ENCODE measurements at places on chromosomes 12 and 14.

DNA sequence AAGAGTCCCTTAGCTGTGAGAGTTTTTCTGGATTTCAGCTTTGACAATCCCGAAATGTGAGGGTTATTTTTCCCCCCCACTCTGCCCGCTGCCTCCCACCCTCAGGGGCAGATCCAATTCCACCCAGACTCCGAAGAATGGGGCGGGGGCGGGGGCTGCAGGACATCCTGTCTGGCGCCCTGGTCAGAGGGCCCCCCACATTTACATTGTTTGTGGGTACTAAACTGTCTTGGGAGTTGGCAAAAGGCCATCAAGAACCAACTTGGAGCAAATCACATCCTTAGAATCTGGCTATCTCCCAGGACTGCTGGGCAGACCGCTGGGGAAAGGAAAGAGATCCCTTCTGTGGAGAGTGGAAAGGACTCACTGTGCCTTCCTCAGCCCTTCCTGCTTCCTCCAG, 2.4 kb downstream of the EMP1 start:
- DNase-seq: no peak

DNA sequence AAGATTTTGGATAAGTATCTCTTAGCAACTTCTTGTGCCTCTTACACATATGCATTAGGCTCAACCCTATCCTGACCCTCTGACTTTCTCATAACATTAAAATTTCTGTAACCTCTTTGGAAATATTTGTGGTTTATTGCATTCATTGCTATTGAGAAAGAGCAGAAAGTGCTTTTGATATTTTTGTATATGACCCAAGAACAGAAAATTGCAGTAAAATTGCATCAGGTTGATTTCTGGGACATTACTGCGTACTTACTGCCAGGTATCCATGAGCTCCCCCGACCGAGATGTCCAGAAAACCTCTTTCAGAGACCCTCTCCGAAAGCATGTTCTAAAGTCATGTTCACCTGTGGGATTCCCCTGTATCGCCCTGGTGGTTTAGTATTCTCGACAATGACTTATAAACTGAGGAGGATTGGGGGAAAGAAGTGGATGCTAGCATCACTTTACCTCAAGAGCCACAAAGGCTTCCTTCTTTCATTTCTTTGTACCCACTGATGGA, 14.5 kb upstream of the IL22 start:
- no peak for DNase-seq

DNA sequence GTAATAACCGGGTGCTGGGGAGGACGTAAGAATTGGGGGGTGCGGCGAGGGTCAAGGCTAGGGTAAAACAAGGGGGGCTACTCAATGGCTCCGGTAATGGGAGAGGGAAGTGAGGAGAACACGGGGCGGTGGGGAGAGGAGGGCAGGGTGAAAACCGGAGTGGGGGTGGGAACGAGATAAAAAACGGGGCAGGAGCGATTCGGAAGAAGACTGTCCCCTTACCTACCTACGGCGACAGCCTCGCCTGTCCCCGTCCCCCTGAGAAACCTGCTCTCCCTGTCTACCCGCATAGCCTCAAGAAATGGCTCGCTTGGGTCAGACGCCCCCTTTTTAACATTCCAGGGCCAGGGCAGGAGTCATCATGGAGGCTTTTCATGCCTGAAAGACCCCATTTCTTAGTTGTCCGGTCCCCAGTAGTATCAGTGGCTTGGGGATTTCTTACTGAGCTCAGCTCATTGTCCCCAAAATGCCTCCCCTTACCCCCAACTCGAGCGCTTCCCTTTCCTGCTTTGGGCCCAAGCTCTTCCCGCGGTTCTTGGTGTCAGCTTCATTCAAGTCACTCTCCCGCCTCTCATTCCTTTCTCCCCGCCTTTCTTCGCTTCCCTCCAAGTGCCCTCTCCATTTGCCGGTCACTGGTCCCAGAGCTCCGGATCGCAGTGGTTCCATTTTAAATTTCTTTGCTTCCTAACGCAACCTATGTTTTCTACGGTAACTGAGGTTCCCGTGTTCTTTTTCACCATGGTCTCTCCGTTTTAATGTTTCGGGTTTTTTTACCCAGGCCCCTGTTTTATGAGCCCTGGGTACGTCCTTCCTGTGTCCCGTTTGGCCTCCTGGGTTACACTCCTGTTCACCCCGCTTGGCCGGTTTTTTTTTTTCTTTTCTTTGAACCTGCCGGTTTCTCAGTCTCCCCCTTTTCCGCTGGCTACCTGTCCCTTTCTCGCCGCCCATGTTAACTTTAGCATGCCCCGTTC, 1.2 kb upstream of the WSB2 start:
- peak; percentile 16 for DNase-seq

DNA sequence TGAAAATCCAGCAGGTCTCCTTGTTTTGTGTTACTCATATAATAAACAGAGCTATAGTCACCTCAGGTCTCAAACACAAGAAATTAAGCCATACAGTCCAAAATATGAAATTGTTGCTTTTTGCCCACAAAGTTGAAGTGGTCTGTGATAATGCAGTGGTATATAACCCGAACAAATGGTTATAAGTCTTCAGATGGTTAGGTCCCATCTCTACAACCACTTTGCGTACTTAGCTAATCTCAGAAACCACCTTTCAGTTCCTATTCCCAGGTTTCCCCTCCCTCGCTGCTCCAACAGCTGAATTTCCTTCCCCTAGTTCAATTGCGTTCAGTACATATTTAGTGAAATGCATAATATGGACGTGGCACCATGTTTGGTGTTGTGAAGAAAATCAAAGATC, 3.3 kb upstream of the KCNA5 start:
- no peak for DNase-seq

- no peak for DNase-seq
Measured at GRCh38 chr14:92489394-92490238, 24.0 kb upstream of the RIN3 start.

DNA sequence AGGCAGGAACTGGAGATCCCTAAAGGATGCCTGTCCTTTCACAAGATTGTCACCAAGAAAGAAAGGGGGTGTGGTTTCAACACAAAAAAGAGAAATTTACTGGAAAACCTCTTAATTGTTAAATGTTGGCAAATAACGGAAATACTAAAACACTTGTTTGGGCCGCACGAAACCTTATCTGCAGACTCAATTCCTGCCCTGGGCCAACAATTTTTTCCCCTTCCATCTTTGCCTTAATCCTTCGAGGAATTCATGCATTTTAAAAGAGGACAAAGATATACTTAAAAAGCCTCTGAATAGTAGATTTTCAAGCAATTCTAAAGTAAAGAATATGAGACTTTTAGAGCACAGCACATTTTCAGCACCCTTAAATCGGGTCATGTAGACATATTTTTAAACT, 366.2 kb downstream of the DUSP6 start:
- DNase-seq: no peak

- DNase-seq: no peak
Measured at GRCh38 chr12:7205091-7205490, 15.6 kb downstream of the PEX5 start.

- DNase-seq: no peak
Measured at GRCh38 chr12:91380631-91381030, 198.0 kb upstream of the DCN start.

- DNase-seq: no peak
Measured at GRCh38 chr12:64225626-64226025, 3.5 kb upstream of the KICS2 start.

GRCh38 chr12:110874781-110875180, 28.0 kb downstream of the CCDC63 start:
- no peak for DNase-seq

DNA sequence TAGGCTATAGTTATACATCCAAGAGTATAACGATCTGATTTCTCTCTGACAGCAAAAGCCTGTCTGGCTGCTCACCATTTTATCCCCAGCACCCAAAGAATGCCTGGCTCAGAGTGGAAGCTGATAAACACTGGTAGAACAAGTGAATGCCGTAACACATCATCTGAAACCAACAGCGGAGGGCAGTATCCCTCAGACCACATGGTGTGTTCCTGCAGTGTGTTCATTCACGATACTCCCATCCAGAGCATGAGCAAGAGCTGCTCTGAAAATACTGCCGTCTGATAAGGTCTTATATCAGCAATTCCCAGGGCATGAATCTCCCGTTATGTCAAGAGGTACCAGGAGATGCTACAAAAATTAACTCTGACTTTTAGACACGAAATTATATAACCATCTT, 95.9 kb downstream of the TTC7B start:
- no peak for DNase-seq

GRCh38 chr12:75378354-75378753, 12.5 kb upstream of the GLIPR1L2 start:
- no peak for DNase-seq

Data from CD4-positive, alpha-beta T cell treated with Interleukin-17A for 1 hour (primary cell).